ENCODE measurements at places on chromosomes 12 and 14.

DNA sequence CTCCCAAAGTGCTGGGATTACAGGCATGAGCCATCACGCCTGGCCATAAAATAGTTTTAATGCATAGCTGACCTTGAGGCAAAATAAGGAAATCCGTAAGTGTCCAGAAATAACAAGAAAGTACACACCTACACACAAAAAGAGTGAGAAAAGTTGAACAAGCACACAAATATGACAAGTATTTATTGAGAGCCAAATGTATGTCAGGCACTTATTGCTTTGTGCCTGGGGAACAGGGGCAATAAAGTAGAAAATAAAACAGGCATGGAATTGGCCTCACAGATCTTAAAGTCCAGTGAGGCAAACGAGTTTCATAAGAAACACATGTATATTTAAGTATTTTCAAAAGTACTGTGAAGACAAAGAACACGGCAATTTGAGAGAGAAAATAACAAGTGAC lies 103.7 kb downstream of the ERGIC2 start:
- DNase-seq = no peak

- no peak for DNase-seq
These were observed 170.7 kb upstream of the KITLG start for GRCh38 chr12:88750867-88751543.

DNA sequence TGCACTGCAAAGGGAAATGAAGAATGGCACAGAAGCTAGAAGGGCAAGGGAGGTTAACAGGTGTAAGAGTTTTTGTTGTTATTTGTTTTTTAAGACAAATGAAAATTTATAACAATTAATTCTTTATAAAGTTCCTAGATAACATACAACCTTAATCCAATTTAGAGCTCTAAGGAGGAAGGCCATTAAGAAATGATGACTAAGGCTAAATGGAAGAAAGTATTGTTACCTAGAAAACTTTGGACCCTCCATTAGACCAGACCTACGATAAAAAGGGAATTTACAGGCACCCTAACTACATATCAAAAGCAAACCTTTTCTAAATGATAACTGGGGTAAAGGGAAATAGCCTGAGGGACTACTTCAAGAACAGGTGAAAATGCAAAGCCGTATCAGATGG lies 130.8 kb downstream of the PRKD1 start:
- DNase-seq = no peak

GRCh38 chr12:113221997-113222729 lies 899 bp downstream of the TPCN1 start:
- no peak for DNase-seq

DNA sequence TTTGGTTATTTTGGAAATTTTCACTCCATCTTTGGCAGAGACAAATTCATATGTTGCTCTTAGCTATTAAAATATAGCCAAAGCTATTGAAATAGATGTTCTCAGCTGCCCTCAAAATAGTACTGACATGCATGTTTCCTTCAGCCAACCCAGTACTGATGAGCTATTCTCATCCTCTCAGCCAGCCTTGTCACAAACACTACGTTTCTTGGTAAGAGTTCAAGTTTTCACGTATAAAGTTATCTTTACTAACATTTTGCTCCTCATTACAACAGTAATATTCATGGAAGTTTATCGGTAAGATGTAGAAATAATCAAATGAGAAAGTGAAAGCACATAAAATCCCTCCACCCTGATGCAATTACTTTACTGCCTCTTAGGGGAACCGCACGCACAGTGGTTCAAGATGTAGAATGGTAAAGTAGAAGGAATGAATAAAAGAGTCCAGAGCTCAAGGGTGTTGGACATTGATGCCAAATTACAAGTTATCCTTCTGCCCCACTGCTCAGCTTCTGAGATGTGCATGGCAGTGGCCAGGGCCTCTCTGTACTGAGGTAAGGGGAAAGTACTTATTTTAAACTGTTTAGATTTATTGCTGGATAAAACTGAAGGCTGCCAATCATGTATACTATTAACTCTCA lies 20.7 kb downstream of the GCH1 start:
- DNase-seq = no peak

GRCh38 chr14:34104489-34105397 lies 153.9 kb upstream of the EGLN3 start:
- DNase-seq = no peak

DNA sequence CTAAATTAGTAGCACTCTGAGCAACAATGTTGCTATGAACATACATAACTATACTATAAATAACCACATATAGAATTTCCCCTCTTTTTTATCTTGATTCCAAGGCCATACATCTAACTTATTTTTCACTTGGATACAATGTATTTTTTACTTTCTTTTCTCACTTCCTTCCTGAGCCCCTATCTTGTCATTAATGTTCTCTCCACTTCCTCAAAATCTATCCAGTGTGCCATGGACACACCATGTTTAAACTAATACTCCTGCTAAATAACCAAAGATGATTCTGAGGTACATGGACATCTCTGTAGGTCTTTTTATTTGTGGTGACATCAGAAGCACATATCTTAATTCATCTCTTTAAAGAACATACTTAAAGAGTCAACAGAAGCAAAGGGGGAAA lies 251.2 kb downstream of the C12orf42 start:
- no peak for DNase-seq

- DNase-seq = no peak
These were observed 100.3 kb downstream of the ERC1 start for GRCh38 chr12:1091350-1091749.

GRCh38 chr12:32197421-32197820 lies 90.8 kb downstream of the BICD1 start:
- DNase-seq = no peak

DNA sequence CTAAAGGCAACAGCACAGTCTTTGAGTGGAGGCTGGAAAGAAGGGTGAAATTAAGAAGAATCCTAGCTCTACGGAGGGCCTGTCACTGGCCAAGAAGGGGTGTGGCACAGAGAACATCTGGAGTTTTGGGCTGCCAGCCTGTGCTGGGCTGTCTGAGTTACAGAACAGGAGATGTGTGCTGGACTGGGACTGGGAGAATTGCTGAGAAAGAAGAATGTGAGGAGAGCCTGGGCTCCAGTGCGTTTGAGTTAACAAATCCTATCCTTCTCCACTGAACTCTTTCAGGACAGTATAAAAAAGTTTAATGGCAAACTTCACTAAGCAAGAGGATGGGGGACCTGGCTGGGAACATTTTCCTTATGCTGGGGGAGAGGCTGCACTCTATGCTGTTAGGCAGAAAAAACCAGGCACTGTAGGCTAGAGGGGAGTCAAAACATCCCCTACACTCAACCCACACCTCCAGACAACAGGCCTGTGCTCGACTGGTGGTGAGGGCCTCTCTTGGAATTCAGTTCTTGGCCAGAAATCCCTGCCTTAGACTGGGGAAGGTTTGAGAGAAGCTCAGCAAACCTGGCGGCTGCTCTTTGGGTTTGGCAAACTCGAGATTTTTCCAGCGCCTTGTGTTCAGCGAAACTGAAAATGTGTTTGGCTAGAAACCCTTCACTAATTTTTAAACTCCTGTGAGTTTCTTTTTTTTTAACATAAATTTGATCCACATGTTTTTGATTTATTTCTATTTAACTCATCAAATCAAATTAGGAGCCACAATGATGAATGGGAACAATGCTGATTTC lies 217.3 kb downstream of the MON2 start:
- DNase-seq = no peak

GRCh38 chr12:91328451-91328850 lies 145.8 kb upstream of the DCN start:
- DNase-seq = no peak

GRCh38 chr14:95364481-95365209 lies 44.9 kb upstream of the CLMN start:
- DNase-seq = no peak

GRCh38 chr14:64725879-64726584 lies 21.8 kb downstream of the PLEKHG3 start:
- DNase-seq = no peak

GRCh38 chr12:79707830-79708229 lies 17.1 kb upstream of the PAWR start:
- DNase-seq = no peak

GRCh38 chr14:74860899-74861733 lies 14.8 kb downstream of the PROX2 start:
- DNase-seq = peak; percentile 71

GRCh38 chr14:103739466-103739792 lies 23.8 kb downstream of the ZFYVE21 start:
- DNase-seq = no peak

GRCh38 chr12:75635606-75636444 lies 124.4 kb upstream of the KRR1 start:
- DNase-seq = no peak

GRCh38 chr12:20368651-20369304 lies 441 bp downstream of the PDE3A start:
- no peak for DNase-seq

- DNase-seq = no peak
These were observed 9.4 kb upstream of the CCDC175 start for GRCh38 chr14:59585891-59586554.

- no peak for DNase-seq
These were observed 823.7 kb downstream of the AACS start for GRCh38 chr12:125888921-125889320.

GRCh38 chr12:65963862-65964240 lies 139.6 kb downstream of the HMGA2 start:
- no peak for DNase-seq

DNA sequence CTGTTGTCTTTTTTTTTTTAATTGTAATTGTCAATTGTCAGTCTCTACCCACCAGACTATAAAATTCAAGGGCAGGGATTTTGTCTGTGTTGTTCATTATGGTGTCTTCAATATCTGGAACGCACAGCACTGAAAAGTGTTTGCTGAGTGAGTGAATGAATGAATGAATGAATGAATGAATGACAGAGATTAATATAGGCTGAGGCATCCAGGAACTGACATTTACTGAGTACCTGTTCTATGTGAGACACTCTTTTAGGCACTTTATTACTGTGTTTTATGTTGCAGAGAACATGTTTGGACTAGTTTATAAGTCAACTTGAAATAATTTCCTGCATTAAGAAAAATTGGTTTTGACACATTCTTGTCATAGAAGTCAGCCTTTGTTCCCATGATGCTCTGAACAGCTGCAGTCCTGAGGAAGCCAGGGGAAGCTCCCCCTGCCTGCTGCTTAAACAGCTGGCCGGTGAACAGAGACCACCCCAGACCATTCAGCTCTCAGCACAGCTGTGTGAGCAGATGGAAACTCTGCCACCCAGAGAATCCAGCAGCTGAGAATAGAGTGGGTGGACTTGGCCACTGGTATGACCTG lies 160.7 kb upstream of the CCND2 start:
- DNase-seq = no peak

- no peak for DNase-seq
These were observed 188.3 kb downstream of the PHETA1 start for GRCh38 chr12:111180426-111181142.

DNA sequence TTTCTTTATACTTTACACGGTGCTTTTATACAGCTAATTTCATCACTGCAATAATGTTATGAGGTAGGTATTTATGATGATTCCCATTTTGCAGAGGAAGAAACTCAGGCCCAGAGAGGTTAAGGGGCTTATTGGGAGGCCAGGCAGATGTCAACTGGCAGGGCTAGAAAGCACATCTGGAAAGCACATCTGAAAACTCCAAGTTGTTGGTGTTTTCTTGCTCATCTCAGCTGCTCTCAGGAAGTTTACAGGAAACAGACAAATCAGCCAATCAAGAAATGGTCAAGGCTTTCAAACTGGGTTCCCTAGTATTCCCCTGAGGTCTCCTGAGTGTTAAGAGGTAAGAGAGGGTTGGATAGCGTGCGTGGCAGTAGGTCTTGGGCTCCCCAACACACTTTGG lies 124.1 kb upstream of the MED13L start:
- no peak for DNase-seq

DNA sequence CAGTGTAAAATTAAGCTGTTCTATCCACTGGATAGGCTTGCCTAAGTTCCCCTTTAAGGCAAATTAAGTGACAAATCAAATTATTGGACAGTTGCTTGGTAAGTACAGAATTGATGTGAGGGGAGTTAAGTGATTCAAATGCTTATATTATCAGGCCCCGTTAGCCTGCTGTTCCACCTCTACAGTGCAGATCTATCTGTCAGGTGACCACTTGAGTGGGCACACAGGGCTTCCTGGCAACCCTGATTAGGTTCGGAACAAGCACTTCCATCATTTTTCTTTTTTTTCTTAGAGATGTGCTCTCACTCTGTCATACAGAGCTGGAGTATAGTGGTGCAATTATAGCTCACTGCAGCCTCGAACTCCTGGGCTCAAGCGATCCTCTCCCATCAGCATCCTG lies 453.8 kb downstream of the RAD51B start:
- no peak for DNase-seq

- no peak for DNase-seq
These were observed 143.0 kb downstream of the AKAP6 start for GRCh38 chr14:32472076-32472475.

DNA sequence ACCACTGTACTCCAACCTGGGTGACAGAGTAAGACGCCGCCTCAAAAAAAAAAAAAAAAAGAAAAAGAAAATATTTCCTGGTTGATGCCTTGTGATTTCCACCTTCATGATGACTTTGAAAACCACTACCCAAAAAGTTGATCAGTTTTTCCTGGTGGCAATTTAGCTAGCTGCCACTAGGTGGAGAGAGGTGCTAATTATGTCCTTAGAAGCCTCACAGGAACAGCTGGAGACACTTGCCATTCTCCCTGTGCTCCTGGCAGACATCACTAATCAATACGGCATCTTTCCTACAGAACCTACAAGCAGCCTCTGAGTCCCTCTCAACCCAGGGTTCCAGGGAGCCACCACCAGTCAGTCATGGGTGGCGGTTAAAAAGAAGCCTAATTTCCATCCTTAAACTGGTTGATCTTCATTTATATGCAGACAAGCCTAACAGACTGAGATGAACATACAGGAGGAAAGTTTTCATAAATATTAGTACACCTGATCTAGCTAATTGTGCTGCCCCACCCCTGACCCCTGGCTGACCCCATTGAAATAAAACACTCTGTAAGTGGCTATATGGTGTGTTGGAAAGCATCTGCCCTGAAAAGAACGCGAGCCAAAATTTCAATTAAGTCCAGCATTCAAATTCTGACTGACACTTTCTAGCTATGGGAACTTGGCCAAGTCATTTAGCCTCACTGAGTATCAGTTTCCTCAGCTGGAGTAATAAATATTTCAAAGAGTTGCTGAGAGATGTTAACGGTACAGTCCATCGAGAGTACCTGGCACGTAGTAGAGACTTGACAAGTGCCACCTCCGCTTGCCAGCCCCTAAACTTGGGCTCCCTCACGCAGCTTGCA lies 6.2 kb upstream of the OAS1 start:
- DNase-seq = peak; percentile 22

Measured in effector memory CD4-positive, alpha-beta T cell (primary cell).